ENCODE measurements at places on chromosomes 1 and 21.

DNA sequence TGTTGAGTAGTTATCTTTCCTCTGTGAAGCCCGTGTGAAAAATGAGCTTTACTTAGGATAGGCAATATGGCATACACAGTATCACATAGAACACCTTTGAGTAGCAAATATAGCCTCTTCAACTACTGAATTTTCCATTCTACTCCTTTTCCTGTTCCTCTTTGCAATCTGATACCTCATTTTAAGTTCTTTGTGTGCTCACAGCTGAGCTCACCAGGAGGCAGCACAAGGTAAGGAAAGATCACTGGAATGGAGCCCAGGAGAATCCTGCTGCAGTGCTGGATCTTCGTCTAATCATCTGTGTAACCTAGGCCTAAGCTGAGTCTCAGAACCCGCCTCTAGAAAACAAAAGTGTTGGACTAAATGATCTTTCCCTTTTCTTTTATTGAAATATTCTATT is 171.0 kb downstream of the LRRC40 start:
- no peak for DNase-seq

GRCh38 chr1:56107275-56107638 is 472.1 kb downstream of the PLPP3 start:
- no peak for DNase-seq

DNA sequence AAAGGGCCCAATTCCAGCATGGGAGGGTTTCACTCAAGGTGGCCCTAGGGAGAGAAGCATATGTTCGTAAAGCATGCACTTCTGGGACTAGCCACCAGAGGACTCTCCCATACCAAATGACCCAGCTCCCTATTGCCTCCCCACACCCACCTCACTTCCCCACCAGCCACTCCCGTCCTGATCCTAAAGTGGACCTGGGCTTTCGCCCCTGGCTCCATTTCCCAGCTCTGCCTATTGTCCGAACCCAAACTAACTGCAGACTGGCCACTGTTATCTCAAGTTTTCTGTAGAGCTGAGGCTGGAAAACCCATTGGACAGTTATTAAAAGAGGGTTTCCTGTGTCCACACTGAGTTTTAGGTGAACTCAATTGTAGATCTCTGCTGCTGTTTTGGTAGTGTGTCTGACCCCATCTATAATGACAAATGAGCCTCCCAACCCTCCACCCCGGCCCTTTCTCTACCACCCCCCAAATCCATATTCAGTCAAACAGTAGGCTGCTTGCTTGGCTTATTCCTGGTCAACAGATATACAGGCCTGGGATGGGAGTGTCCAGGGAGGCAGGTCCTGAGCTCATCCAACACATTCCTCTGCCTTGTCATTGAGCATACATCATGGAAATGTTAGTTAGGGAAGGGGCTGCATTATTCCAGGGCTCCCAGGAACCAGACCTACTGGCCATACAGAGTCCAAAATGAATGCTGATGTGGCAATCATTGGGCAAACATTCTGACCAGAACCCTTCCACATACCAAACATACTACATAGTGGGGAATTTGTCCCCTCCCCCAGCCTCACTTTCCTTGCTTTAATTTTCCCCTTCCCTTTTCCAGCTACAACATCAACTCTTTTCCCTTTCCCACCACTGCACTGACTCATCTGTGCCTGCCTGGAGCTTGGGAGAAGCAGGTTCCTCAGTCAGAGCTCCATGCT is 59.2 kb downstream of the ABCA4 start:
- DNase-seq = peak; percentile 77

GRCh38 chr1:92577261-92577895 is 90.7 kb upstream of the GFI1 start:
- DNase-seq = no peak

DNA sequence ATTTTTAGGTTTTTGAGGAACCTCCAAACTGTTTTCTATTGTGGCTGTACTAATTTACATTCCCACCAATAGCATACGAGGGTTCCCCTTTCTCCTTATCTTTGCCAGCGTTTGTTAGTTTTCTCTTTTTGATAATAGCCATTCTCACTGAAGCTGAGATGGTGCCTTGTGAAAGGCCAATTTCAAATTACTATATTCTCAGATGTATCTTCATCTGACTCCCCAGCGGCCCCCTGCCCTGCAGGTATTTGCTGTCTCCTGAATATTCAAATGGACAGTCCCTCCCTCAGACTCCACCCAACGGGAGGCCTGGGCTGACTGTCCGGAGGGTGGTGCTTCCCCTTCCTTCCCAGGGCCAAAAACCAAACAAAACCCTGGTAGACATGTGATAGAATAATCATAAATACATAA is 33.5 kb upstream of the TARBP1 start:
- no peak for DNase-seq

GRCh38 chr1:97334454-97334853 is 586.4 kb downstream of the DPYD start:
- DNase-seq = no peak

- no peak for DNase-seq
Observed at GRCh38 chr1:229408458-229409037, 25.3 kb downstream of the ACTA1 start.
